Endothelial cell of umbilical vein (primary cell): ENCODE measurements at places on chromosomes 7 and 10. TPM values are rescaled to one million over a fixed set of nuclear protein-coding genes. Genes with fewer than 3 reads are reported as not detected.

DNA sequence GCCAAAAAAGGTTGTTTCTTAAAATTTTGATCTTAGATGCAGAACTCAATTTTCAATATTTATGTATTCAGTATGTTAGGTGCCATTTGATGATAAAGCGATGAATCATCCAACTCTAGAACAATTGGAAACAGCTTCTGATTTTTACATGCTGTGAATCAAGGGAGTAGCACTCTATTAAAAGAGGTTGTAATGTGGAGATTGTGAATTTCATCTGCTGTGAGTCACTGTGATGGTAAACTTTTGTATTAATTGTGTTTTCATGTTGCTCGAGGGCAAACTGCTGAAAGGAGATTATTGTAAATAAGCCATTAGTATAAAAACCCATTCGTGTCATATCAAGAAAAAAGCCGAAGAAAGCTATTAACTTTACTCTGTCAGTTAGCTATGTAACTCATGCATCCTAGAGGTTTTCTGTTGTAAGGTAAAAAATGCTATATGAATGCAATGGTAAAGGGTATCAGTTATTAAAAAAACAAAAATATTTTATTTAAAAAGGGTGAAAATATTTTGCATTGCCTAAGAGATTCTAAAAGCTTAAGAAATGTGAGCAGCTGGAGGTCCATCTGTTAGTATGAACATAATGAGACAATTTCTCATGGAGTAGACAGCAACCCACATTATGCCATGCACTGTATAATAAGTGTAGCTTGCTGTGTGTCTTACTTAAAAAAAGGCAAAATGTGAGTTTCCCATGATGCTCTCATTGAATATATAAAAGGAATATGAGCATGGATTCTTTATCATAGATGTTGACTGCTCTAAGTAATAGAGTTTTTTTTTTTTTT, 511.0 kb upstream of the PCDH15 start:
- DNase-seq: no peak

Gene ZNF789
- 16.6 and 21.6 TPM in 2 replicates for total RNA-seq

- DNase-seq: peak; percentile 97
Observed at GRCh38 chr7:99379043-99379577, 4.6 kb downstream of the ARPC1B start.

- no peak for DNase-seq
Observed at GRCh38 chr10:89683883-89684282, 17.5 kb upstream of the KIF20B start.

DNA sequence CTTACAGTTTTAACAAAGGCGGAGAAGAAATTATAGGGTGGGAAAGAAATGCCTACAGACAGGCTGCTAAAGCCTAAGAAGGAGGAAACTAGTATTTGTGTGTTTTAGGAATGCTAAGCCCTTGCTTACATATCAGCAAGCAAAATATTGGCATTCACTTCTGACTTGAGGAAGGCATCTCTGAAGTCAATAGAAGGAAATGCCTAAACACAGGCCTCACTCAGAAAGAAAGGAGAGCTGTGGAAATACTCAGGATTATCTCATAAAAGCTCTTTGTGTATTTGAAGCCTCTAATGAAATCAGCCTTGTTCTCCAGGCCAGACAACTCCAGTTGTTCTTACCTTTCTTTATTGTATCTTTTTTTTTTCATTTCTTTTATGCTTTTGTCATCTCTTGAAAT, 158.0 kb downstream of the AUTS2 start:
- DNase-seq: no peak

Gene TMEM270
- not detected in 2 replicates for total RNA-seq

- no peak for DNase-seq
Observed at GRCh38 chr10:5776136-5776880, 36.9 kb downstream of the GDI2 start.

DNA sequence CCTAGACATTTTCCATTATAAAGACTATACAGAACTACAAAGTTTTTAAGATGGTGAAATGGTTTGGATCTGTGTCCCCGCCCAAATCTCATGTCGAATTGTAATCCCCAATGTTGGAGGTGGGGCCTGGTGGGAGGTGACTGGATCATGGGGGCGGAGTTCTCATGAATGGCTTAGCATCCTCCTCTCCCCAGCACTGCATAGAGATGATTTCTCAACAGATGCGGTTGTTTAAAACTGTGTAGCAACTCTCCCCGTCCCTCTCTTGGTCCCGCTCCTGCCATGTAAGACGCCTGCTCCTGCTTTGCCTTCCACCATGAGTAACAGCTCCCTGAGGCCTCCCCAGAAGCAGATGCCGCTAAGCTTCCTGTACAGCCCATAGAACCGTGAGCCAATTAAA, 1.6 kb downstream of the FAM133B start:
- DNase-seq: no peak

DNA sequence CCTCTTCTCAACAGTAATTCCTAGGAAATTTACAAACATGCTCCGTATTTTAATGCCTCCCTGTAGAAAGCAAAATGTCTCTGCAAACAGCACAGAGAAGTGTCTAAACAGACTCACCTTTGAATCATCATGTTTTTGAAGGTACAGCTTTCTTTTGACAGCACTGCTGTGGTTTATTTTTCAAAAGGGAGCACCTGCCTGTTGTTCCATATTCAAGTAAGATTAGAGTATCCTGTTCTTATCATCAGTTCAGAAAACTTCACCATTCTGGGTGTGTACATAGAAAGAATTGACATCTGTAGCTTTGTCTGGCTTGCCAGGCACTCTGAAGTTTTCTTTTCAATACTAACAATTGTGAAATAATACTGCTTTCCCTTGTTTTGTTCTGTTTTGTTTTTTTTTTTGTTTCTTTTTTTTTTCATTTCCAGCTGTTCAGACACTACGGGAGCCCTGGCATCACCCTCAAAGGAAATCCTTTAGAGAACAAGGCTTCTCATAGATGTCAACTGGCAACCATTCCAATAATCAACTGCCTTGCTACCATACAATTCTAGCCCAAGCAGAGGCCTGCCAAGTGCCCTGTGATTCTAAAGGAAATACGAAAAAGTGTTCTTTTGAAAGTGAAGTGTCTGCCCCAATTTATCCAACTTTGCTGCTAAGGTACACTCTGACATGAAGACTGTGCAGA, 275.9 kb downstream of the PRPF18 start:
- peak; percentile 81 for DNase-seq

DNA sequence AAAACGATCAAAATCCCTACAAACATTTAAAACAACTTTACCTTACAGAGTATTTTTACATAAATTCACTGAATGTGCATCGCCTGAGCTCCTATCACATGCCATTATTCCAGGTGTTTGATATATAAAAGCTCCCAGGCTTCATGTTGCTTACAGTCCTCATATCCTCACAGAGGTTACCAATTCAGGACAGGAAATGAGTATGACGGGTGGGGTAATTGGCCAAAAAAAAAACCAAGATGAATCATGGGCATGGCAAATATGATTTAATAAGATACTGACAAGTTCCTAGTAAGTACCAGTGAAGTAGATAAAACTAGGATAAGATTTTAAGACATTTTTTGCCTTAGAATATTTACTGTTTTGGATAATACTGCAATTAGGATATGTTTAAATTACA, 135.8 kb downstream of the KMT2E start:
- DNase-seq: peak; percentile 77

Gene H2BK1
- not detected in 2 replicates for total RNA-seq

- peak; percentile 35 for DNase-seq
Observed at GRCh38 chr7:3404501-3404900, 103.4 kb downstream of the SDK1 start.
